ENCODE measurements at places on chromosomes 7 and 10.

GRCh38 chr7:41567031-41567730 is 135.7 kb downstream of the INHBA start:
- no peak for DNase-seq

- DNase-seq: no peak
Measured at GRCh38 chr7:47088329-47089067, 493.4 kb downstream of the TNS3 start.

DNA sequence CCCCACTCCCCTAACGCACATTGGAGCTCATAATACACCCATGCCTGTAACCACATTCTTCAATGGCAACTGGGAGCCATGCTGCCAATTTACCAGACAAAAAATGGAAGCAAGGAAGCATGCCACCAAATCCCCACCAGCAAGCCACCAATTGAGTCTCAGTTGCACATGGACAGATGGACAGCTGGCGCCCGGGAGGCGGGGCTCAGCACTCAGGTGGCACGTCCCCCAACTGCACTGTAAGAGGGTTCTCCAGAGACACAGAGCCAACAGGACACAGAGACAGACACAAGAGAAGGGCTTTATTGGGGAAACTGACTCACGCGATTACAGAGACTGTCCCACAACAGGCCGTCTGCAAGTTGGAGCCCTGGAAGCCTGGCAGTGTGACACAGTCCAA is 2.5 kb downstream of the MAD1L1 start:
- DNase-seq: no peak

DNA sequence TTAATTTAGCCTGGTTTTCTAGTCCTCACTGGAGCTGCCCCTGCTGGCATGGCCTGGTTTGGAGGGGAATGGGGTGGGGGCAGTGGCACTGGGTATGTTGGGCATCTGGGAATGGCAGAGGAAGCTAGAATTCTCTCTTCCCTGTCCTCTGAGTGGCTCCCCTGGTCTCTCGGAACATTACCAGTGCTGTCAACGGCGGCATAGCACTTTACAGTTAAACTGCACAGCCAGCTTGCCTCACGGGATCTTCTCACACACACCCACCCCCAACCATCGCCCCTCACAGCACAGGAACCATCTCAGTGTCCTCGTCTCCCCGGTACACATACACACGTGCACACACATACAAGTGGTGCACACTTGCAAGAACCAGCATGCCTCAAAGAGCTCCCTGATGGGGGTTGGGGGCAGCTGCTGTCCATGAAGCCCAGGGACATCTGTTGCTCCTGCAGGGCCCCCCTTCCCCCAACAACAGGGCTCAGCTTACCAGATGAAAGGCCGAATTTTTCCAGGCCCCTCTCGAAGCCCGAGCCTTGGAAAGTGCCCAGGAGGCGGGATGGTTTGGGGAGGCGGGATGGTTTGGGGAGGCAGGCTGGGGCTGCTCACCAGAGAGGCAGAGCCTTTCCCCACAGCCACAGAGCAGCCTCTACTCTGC is 41.0 kb downstream of the TSPAN15 start:
- no peak for DNase-seq

GRCh38 chr10:125333209-125333591 is 172.8 kb upstream of the CTBP2 start:
- no peak for DNase-seq
